ENCODE measurements at places on chromosomes 6 and 20.

DNA sequence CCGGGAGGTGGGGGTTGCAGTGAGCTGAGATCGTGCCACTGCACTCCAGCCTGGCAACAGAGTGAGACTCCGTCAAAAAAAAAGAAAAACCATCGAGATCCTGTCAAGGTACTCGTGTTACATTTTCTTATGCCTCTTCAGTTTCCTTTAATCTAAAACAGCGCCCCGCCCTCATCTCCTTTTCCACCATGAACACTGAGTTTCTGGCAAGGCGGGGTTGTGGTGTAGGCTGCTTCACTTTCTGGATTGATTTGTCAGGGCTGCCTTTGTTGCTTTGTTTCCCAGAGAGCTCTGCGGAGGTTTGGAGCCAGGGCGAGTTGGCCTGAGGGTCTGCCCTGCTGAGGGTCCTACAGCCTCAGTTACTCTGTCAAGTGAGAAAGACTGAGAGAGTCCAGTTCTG lies 8.9 kb downstream of the ITPR3 start:
- H3K27ac ChIP-seq, result no peak overlapping the region
- peaks cover 19% of the 10 kb centered on the region for H3K36me3 ChIP-seq
- DNase-seq, result no peak
- H3K27me3 ChIP-seq, result no peaks in the 10 kb centered on the region
- peaks cover 69% of the 10 kb centered on the region for H3K4me1 ChIP-seq
- H3K4me3 ChIP-seq, result no peak overlapping the region

DNA sequence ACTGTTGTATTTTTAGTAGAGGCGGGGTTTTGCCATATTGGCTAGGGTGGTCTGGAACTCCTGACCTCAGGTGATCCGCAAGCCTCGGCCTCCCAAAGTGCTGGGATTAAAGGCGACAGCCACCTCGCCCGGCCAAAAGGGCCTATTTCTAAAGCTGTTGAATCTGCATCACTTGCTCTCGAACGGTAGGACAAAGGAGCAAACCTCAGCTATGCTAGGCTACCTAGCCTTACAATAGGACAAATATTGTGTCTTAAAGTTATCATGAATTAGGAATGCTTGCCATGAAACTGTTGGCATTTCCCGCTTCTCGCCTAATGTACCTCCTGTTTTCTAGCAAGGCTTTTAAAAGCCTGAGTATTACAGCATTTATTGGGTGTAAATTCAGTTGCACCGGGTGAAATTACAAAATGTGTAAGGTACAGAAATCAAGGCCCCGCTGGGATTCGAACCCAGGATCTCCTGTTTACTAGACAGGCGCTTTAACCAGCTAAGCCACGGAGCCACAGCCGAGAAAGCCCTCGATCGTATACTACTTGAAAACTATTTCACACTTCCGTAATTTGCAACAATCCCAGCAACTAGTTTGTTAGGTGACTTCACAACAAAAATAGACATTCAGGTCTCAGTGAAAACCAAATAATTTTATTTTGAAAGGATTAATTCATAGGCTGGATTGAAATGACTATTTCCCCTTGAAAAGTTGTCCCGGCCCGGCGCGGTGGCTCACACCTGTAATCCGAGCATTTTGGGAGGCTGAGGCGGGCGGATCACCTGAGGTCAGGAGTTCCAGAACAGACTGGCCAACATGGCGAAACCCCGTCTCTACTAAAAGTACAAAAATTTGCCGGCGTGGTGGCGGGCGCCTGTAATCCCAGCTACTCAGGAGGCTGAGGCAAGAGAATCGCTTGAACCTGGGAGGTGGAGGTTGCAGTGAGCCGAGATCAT lies 211.6 kb upstream of the ZNF184 start:
- H3K36me3 ChIP-seq, result no peaks in the 10 kb centered on the region
- peaks cover 55% of the 10 kb centered on the region for H3K27me3 ChIP-seq
- H3K4me3 ChIP-seq, result no peak overlapping the region
- DNase-seq, result no peak

GRCh38 chr6:15876406-15876805 lies 213.6 kb upstream of the DTNBP1 start:
- H3K27me3 ChIP-seq, result no peaks in the 10 kb centered on the region
- no peak overlapping the region for H3K27ac ChIP-seq
- H3K36me3 ChIP-seq, result no peaks in the 10 kb centered on the region
- peaks cover 8% of the 10 kb centered on the region for H3K4me1 ChIP-seq

GRCh38 chr6:290111-290922 lies 2.0 kb upstream of the DUSP22 start:
- no peak overlapping the region for H3K4me3 ChIP-seq
- no peak for DNase-seq
- H3K27me3 ChIP-seq, result no peaks in the 10 kb centered on the region

GRCh38 chr6:148824960-148825359 lies 78.1 kb downstream of the UST start:
- H3K4me3 ChIP-seq, result no peak overlapping the region
- no peak for DNase-seq
- H3K27me3 ChIP-seq, result no peaks in the 10 kb centered on the region
- H3K27ac ChIP-seq, result no peak overlapping the region
- H3K36me3 ChIP-seq, result no peaks in the 10 kb centered on the region

DNA sequence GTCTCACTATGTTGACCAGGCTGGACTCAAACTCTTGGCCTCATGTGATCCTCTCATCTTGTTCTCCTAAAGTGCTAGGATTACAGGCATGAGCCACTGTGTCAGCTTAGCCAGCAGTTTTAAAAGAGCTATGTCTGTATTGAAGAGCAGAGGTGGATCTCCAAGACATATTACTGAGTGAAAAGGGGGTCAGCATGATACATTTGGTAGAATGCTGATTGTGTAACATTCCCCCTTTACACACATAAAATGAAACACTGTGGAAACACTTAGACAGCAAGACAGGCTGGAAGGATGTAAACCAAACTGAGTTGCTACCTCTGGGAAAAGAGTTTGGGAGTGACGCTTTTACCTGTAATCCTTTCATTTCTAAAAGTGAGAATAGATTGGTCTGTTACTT lies 1.7 kb upstream of the RIPOR3 start:
- H3K27me3 ChIP-seq, result peaks cover 25% of the 10 kb centered on the region
- no peaks in the 10 kb centered on the region for H3K36me3 ChIP-seq
- no peak for DNase-seq
- peaks cover 22% of the 10 kb centered on the region for H3K4me1 ChIP-seq
- no peak overlapping the region for H3K4me3 ChIP-seq
- no peak overlapping the region for H3K27ac ChIP-seq

DNA sequence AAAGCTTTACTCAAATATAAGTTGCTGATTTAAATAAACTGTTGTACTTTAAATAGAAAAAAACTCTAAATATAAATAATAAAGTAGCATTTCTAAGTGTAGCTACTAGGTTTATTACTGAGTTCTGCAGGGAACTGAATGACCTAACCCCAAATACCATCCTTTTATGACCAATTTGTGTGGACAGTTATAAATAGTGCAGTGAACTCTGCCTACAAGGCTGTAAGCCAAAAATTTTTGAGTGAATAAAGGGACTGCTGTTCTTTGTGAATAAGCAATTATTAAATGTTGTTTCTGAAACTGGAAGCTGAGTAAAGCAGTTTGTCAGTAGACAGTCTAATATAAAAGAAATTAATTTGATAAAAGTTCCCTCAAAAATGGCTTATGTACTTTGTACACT lies 90.8 kb upstream of the ELOVL5 start:
- no peaks in the 10 kb centered on the region for H3K36me3 ChIP-seq
- no peak overlapping the region for H3K27ac ChIP-seq
- no peaks in the 10 kb centered on the region for H3K4me1 ChIP-seq
- H3K4me3 ChIP-seq, result no peak overlapping the region
- DNase-seq, result no peak

GRCh38 chr6:92777146-92777740 lies 642.1 kb downstream of the EPHA7 start:
- H3K4me3 ChIP-seq, result no peak overlapping the region
- no peak for DNase-seq
- no peaks in the 10 kb centered on the region for H3K27me3 ChIP-seq
- no peaks in the 10 kb centered on the region for H3K4me1 ChIP-seq

GRCh38 chr20:54097236-54097529 lies 26.8 kb upstream of the BCAS1 start:
- H3K4me1 ChIP-seq, result no peaks in the 10 kb centered on the region
- H3K27me3 ChIP-seq, result no peaks in the 10 kb centered on the region
- no peak overlapping the region for H3K4me3 ChIP-seq

DNA sequence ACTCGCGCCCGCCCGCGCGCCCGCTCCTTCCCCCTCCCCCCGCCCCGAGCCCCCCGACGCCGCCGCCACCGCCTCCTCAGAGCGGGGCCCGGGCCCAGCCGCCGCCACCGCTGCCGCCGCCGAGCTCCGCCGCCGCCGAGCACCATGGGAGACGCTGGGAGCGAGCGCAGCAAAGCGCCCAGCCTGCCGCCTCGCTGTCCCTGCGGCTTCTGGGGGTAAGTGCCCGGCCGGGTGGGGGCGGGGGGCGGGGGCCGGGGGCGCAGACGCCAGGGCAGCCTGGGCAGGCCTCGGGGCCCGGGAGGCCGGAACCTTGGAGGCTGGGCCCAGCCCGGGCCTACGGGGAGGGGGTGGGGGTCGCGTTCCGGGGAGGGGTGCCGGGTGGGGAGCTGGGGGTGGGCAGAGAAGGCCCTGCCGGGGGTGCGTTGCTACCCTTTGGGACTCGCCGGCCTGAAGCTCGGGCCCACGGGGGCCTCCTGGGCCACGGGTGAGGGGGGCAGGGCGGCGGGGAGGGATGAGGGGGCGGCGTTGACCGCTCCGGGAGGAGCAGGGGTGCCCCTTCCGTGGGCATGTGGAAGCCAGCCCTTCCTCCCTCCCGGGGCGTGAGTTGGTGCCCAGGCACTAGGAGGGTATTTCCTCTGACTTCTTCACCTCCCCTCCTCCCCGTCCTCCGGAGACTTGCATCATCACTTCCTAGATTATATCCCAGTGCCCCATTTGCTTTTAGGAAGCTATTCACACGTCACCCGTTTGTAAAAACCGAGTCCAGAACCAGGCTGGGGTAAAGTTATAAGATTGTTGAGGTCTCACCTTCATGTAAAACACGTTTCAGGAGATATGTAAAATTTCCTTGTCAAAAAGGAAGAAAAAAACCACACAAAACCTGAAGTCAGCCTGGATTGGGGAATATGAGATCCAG lies 533 bp downstream of the ZFAND3 start:
- peak; percentile 79 for DNase-seq
- peaks cover 21% of the 10 kb centered on the region for H3K4me1 ChIP-seq
- peak overlapping the region; percentile 90 for H3K4me3 ChIP-seq

DNA sequence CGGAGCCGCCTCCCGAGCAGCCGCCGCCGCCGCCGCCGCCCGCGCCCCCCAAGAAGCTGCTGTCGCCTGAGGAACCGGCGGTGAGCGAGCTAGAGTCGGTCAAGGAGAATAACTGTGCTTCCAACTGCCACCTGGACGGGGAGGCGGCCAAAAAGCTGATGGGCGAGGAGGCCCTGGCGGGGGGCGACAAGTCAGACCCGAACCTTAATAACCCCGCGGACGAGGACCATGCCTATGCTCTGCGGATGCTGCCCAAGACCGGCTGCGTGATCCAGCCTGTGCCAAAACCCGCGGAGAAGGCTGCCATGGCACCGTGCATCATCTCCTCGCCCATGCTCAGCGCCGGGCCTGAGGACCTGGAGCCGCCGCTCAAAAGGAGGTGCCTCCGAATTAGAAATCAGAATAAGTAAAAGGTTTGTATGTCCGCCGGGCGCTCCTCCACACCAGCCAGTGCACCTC lies 145.2 kb downstream of the SOBP start:
- peaks cover 43% of the 10 kb centered on the region for H3K27me3 ChIP-seq
- DNase-seq, result no peak
- no peak overlapping the region for H3K4me3 ChIP-seq
- peaks cover 2% of the 10 kb centered on the region for H3K4me1 ChIP-seq
- no peak overlapping the region for H3K27ac ChIP-seq
- H3K36me3 ChIP-seq, result no peaks in the 10 kb centered on the region

DNA sequence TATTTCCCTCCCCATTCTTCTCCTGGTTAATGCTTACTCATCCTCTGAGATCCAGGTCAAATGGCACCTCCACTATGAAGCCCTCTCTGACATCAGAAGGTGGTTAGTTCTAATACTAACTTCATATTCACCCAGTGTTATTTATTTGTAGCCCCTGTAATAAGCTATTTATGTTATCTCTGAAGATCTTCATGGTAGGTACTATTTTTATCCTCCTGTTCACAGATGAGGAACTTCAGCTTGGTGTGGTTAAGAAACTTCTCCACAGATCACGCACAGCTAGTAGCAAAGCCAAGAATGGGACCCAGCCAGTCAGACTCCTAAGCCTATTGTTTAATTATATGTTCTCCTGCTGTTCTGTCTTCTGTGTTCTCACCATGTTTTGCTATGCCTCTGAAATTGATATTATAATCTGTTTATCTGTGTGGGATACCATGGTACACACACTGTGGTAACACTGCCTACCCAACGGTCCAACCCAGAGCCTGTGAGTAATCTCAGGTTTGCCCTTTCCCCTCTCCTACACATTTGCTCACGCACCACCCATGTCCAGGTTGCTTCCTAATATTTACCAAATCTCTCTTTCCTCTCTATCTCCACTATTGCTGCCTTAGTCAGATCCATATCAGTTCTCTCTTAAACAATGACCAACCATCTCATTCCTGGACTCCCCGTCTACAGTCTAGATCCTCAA lies 98.4 kb downstream of the IPCEF1 start:
- no peaks in the 10 kb centered on the region for H3K36me3 ChIP-seq
- no peak overlapping the region for H3K4me3 ChIP-seq
- H3K27ac ChIP-seq, result no peak overlapping the region

DNA sequence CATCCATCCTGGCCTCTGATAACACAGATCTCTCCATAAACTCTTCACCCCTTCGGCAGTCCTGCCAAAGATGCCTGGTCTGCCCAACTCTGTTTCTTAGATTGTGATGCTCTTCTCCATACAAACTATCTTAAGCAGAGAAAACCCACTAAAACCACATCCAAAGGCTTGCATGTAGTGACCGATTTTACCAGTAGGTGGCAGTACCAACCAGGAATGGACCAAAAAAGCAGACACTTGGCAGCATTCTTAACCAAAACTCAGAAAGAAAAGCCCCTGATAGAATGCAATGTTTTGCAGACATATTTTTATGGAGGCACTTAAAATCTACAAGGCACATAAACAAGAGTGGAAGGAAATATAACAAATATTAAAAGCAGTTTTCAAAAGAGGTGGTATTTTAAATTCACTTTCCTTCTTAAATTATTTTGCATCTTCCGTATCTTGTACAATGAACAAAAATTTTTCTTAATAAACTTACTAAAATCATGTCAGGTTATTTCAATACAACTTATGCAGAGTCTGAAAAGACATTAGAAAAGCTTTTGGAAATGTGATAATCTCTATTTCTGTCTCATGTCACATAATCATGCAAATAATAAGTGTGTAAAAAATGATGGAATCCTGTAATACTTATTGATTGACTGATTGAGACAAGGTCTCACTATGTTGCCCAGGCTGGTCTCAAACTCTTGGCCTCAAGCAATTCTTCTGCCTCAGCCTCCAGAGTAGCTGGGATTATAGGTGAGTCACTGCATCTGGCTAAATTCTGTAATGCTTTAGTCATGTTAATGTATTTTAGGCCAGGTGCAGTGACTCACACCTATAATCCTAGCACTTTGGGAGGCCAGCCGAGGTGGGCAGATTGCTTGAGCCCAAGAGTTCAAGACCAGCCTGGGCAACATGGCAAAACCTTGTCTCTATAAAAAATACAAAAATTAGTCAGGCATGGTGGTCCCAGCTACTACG lies 29.4 kb downstream of the LRP11 start:
- peak; percentile 41 for DNase-seq
- H3K36me3 ChIP-seq, result peaks cover 8% of the 10 kb centered on the region
- no peaks in the 10 kb centered on the region for H3K27me3 ChIP-seq
- no peak overlapping the region for H3K4me3 ChIP-seq
- H3K27ac ChIP-seq, result no peak overlapping the region
- H3K4me1 ChIP-seq, result no peaks in the 10 kb centered on the region

GRCh38 chr6:21026576-21027273 lies 492.5 kb downstream of the CDKAL1 start:
- H3K27ac ChIP-seq, result no peak overlapping the region
- H3K4me3 ChIP-seq, result no peak overlapping the region
- no peaks in the 10 kb centered on the region for H3K4me1 ChIP-seq
- H3K36me3 ChIP-seq, result peaks cover 2% of the 10 kb centered on the region
